H1 (cell line): ENCODE measurements at places on chromosomes 13 and 19.

DNA sequence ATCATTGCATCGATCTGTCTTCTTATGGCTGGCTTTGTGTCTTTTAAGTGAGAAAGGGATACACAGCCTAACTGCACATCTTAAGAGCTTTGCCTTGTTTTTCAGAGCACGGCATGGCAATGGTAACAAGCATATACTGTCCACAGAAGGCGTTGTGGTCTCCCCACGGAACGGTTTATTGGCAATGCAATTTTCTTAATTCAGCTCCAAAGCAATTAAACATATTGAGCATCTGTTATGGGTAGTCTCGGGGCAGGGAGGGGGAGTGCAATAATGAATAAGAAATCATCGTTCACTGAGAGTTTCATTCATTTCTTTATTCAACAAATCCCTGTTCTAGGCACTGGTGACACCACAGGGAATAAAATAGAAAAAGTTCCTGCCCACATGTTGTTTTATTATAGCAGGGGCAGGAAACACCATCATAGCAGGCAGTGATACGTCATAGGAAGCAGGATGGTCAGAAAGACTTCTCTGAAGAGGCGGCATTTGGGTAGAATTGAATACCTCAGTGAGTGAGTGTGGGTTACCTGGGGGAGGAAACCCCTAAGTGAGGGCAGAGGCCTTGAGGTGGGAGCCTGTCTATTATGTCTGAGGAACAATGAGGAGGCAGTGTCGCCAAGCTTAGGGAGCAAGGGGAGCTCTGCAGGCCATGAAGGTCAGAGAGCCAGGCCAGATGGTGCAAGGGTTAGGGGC lies 185.7 kb upstream of the KL start:
- DNase-seq, result no peak

DNA sequence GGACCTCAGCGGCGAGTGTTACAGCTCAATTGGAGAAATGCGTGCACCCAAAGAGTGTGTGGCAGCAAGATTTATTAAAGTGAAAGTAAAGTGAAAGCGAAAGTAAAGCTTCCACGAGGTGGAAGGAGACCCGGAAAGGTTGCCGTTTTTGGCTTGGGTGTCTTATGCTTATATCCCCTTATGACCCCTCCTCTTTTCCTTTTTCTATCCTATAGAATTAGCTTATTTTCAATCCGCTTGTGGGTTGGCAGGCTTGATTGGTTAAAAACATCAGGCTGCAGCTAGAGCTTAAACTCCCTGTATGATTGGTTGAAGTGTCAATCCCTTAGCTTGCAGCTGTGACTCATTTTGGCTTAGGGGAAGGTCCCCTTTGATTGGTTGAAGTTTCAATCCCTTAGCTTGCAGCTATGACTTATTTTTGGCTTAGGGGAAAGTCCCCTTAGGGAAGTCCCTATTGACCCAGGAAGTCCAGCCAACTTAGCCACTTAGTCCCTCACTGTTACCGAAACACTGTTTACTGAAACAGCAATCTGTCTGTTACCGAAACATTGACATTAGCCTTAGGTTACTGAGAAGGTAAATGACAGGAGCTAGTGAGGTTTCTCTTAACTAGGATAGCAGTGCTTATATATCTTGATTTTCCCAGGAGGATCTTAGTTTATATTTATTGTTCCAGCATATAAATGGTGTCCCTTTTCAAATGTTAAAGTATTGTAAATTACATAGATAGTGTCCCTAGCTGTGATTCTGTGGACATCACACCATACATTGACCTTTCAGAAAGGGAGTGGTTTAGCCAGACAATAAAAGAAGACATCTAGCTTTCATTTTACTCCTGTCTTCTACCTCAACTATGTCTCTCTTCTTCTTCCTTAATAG lies 575.8 kb downstream of the DACH1 start:
- no peak for DNase-seq

- DNase-seq, result no peak
Observed at GRCh38 chr19:3690551-3691371, 9.5 kb downstream of the PIP5K1C start.

DNA sequence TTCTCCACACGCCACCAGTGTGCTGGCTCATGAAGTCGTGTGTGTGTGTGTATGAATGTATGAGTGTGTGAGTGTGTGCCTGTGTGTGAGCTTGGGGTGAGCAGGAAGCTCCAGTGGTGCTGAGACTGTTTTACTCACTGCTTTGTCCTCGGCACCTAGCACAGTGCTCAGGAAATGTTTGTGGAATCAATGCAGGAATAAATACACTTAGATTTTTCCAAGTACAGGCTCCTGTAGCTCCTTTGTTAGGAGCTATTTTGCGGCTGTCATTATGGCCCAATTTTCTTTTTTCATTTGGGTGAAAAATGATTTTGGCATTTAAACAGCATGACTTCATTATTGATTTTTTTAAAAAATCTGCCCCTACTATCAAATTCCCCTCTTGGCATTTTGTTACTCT lies 193.5 kb upstream of the KL start:
- no peak for DNase-seq

- DNase-seq, result no peak
Observed at GRCh38 chr13:24107955-24108614, 52.4 kb upstream of the SPATA13 start.

- no peak for DNase-seq
Observed at GRCh38 chr13:27018882-27019281, 152.7 kb downstream of the USP12 start.

DNA sequence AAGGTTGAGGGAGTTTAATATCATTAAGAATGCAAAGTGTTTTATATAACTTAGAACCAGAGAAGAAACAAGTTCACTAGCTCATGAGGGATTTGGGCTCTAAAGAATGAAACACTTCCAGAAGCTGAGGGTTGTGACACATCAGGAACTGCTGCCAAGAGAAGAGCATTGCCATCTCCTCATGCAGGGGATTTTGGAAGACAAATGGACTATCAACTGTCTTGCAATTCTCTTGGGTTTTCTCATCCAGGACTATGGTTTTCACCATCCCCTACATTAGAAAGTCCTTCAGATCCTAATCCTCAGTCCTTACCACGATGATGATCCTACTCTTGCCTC lies 59.7 kb upstream of the KL start:
- DNase-seq, result no peak

- DNase-seq, result no peak
Observed at GRCh38 chr13:99907038-99907437, 64.5 kb downstream of the ZIC5 start.

GRCh38 chr19:54339646-54340358 lies 840 bp upstream of the LILRA4 start:
- no peak for DNase-seq

DNA sequence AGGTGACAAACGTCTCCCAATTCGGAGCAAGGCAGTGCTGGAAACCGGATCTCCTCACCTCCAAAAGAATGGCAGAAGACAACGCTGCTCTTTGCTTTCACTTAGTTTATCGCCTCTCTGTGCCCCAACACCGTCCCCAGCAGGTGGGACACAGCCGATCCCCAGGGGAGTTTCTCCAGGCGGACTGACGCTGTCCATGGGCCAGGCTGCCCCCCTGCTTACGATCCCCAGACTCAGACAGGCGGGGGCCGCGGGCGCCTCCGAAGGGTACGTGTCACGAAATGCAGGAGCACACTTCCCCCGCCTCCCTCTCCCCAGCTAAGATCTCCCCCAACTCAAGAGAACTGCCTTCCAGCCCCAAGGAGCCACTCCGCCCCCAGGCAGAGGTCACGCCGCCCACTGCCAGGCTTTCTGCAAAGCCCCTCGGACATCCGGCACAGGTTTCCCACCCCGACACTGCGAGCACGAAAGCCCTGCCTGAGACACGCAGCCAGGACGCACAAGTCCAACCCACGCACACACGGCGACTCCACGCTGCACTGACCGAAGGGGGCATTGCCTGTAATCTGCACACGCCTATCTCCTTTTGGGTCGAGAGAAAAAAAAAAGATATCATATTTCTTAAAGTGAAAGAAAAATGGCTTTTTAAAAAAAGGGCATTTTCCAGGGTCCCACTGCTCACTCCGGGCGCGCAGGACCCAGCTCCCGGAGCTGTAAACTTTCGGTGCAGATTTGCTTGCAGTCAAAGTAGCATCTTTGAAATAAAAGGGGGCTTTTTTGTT lies 2.0 kb downstream of the SPRY2 start:
- no peak for DNase-seq

GRCh38 chr19:2015608-2015950 lies at the start of gene BTBD2:
TSS of gene BTBD2 (minus strand) at chr19:2015714. CDS start at chr19:2015703, 11 bp downstream.
- DNase-seq, result no peak
